ENCODE measurements at places on chromosomes 3 and 15. TPM values are rescaled to one million over a fixed set of nuclear protein-coding genes. Genes with fewer than 3 reads are reported as not detected.

- DNase-seq: no peak
These were observed 303.8 kb upstream of the NECTIN3 start for GRCh38 chr3:110767838-110768237.

DNA sequence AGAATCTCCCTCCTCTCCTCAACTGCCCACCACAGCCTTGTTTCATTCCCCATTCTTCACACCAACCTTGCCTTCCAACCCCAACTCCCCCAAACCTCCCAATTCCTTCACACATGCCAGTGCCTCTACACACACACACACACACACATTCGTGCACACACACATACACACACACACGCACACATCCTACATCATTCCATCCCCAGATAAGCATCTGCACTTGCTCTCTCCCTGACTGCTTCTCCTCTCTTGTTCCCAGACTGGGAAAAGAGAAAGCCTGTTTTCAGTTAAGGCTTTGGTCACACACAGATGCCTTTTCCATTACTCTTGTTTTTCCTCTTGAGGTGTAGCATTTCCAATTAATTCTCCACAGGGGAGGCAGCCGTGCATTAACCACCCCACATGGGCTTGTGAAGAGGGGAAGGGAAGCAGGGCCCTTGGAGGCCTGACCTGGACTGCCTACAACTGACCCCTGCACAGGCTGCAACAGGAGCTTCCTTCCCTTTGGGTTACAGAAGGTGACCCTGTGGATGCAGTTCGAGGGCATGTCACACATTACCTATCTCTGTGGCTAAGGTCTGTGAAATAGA is 32.0 kb upstream of the BOC start:
- DNase-seq: no peak

GRCh38 chr3:139302801-139303113 is 41.1 kb upstream of the MRPS22 start:
- DNase-seq: no peak

TMEM108 gene
- total RNA-seq: 0.27 TPM

POPDC2 gene
- total RNA-seq: 0.39 TPM

KLHDC8B gene
- total RNA-seq: 3.2 TPM
